ACHN (cell line): ENCODE measurements at places on chromosomes 16 and 17.

GRCh38 chr17:74452033-74452840 is 14.2 kb upstream of the CD300A start:
- no peak for DNase-seq

DNA sequence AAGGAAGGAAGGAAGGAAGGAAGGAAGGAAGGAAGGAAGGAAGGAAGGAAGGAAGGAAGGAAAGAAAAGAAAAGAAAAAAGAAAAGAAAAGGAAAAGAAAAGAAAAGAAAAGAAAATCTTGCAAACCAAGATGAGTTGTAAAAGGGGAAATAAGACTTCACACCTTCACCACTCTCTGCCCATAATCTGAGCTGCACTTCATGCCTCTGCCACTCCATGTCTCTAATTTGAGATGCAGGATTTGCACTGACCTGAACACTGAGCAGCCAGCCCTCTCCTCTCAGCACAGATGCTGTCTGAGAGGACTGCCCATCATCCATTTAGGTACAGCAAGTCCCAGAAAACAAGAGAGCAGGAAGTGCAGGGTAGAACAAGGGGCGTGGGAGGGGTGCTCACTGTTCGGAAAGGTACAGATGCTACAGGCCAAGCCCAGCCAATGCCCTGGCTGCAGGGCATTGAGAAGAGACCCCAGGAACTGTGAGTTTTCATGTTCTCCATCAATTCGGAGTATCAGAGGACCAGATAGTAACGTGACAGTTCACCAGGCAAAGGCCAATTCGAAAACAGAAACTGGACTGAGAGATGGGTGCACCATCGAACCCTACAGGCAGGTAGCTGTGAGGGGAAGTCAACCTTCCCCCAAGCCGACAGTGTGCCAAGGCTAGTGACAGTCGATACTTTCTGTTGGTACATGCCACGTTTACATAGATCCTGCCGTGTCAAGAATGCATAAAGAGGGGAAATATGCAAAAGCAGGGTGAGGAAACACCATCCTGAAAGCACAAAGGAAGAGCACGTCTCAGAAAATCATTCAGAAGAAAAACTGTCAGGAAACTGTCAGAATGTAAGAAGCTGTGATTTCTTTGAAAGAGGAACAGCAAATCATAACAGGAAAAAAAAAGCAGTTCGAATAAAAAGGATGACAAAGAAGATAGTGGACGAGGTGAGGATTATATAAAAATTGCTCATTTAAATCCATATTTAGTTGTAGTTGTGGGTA is 142.0 kb upstream of the RCVRN start:
- no peak for DNase-seq

DNA sequence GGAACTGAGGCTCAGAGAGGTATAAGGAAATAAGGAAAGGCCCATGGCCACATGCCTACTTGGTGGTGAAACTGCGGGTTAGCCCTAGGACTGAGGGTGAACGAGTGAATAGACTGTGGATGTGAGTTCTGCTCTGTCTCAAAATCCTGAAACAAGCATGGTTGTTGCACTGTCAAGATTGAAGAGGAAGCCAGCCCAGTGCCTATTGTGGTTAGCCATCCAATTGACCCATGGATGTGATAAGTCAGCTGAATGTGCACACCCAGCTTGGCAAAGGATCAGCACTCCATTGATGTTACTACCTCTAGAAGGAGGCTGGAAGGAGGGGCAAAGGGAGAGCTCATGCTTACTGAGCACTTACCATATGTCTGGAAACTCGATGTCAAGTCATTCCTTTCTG is 4.5 kb downstream of the TMEM114 start:
- DNase-seq, result no peak

GRCh38 chr16:15714393-15715172 is 64.5 kb downstream of the NDE1 start:
- no peak for DNase-seq

GRCh38 chr17:51961689-51962088 is 196.8 kb downstream of the CA10 start:
- no peak for DNase-seq

DNA sequence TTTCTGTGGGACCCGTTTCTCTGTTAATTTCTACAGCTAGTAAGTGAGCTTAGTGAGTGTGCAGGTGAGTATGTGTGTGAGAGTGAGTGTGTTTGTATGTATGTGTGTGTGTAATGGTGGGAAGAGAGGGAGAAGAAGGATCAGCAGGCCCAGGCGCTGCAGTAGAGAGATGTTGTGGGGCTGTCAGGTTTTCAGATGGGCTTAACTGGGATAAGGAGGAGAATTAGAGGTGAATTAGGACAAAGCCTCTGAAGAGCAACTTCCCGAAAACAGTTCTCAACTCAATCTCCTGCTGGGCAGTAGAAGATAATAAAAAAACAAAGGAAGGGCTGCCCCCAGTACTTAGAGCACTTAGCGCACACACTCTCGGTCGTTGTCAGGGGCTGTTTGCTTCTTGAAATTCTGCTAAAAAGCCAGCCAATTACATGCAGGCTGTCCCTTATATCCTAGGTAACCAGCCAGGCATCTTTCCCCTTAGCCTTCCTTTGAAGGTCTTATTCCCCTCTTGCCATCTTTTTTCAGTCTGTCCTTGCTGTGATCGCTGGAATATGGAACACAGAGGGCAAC is 63.4 kb downstream of the CLEC16A start:
- no peak for DNase-seq

DNA sequence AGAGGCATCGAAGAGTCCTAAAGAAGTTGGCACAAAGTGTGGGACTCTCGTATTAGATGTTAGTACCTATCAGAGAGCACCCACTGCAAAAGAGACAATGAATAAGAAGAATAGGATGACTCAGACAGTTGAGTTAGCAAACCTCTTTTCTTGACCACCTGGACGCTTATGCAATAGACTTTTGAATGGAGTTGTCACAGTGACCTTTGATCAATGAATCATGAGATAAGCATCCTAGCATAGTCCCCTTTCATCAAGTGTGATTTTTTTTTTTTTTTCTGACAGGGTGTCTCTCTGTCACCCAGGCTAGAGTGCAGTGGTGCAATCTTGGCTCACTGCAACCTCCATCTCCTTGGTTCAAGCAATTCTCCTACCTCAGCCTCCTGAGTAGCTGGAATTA is 1417.9 kb upstream of the GOT2 start:
- DNase-seq, result no peak

- DNase-seq, result no peak
These were observed 2.0 kb upstream of the CANT1 start for GRCh38 chr17:79011451-79012147.

DNA sequence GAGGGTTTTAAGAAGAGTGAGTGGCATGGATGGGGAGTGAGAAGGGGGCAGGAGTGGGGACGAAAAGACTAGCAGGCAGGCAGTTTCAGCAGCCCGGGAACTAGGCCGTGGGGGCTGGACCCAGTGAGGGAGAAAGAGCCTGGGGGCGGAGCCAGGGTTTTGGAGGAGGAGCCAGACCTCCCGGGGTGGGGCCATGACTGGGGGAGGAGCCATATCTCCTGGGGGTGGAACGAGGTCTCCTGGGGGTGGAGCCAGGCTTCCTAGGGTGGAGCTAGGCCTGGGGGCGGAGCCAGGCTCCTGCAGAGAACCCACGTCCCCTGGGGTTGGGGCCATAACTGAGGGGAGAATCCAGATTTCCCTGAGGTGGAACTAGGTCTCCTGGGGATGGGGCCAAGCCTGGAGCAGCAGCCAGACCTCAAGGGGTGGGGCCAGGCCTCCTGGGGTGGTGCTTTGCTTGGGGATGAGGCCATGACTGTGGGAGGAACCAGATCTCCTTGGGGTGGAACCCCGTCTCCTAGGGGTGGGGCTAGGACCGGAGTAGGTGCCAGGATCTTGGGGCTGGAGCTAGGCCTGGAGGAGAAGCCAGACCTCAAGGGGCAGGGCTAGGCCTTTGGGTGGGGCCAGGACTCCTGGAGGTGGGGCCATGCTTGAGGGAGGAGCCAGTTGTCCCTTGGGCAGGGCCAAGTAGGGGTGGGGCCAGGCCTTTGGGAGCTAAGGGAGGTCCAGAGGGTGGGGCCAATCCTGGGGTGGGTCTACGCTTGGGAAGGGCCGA is 41.7 kb upstream of the JPH3 start:
- DNase-seq, result peak; percentile 40

DNA sequence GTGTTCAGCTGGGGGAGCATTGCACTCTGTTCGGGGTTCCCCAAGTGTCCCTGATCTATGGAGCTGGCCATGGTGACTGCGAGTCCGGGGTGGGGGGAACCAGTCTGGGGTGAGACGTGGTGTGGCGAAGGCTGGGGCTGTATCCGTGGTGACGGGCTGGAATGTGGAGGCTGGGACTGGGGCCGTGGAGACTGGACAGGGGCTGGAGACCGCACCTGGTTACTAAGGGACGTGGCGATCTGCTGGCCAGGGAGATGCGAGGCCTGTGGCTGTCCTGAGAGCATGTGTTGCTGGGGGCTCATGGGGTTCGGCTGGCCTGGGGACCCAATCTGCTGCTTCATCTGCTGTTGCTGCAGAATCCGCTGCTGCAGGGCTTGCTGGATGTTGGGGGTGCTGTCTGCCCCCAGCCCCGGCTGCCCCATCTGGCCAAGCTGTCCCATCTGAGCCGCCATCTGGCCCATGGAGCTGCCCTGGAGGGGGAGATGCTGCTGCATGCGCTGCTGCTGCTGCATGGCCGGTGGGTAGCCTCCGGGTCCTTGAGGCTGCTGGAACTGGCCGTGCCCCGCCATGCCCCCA is 10.6 kb upstream of the TRAP1 start:
- DNase-seq, result no peak

DNA sequence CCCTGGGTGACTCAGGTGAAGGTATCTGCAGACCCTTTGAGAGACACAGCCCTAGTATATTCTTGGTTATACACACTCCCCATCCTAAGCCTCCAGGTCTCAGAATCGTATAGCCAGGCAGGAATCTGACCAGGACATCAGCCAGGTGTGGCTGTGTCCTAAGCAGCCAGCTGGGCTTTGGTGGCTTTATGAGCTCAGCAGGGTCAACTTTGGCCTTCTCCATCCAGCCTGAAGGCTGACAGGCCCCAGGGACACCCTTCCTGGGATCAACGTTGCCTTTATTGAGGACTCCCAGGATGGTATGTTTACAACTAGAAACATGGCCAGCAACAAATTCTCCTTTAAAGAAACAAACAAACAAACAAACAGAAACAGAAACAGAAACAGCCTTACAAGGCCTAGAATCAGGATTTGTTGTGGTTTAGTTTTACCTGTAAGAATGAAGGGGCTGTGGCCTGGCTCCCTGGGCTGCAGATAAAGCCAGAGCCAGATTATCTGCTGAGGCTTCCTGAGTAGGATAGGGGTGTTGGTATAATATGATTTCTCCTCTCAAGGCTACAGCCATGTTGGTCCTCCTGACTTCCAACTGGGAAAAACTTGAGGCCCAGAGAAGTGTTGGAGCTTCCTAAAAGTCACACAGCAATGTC is 8.5 kb downstream of the KIF19 start:
- DNase-seq, result no peak

- DNase-seq, result no peak
These were observed 589 bp downstream of the CLCN7 start for GRCh38 chr16:1474082-1474795.

DNA sequence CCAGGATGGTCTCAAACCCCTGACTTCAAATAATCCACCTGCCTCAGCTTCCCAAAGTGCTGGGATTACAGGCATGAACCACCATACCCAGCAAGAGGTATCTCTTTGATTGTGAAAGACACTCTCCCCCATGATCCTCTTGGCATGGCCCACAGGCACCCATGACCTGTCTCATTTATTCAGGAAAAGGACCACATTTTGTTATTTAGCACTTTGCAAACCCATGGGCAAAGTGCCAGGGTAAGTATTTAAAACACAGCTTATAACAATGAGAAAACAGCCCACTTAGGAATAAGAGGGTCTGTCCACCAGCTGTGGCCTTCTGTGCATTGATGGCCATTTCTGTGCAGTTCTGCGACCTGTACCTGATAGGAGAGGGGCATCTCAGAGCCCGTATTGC is 12.8 kb upstream of the AKTIP start:
- DNase-seq, result no peak

DNA sequence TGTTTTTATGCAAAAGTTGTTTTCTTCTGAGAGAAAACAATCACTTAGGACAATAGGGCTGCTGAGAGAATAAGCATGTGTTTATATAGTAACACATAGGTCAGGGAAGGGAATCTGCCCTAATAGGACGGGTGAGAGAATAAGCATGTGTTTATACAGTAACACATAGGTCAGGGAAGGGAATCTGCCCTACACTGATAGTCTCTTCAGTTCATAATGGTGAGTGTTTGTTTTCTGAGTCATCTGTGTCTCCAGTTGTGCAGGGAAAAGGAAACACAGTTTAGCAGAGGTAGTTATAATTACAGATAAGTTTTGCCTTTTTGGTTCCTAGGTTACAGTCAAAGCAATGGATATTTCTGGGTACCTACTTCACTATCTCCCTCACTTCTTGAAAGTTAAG is 252.3 kb upstream of the CA10 start:
- DNase-seq, result no peak

GRCh38 chr17:56592487-56593085 is 913 bp upstream of the NOG start:
- peak; percentile 70 for DNase-seq

- DNase-seq, result no peak
These were observed 111.8 kb upstream of the NOG start for GRCh38 chr17:56481659-56482058.

- no peak for DNase-seq
These were observed 5.4 kb downstream of the SPATA2L start for GRCh38 chr16:89695875-89696669.

DNA sequence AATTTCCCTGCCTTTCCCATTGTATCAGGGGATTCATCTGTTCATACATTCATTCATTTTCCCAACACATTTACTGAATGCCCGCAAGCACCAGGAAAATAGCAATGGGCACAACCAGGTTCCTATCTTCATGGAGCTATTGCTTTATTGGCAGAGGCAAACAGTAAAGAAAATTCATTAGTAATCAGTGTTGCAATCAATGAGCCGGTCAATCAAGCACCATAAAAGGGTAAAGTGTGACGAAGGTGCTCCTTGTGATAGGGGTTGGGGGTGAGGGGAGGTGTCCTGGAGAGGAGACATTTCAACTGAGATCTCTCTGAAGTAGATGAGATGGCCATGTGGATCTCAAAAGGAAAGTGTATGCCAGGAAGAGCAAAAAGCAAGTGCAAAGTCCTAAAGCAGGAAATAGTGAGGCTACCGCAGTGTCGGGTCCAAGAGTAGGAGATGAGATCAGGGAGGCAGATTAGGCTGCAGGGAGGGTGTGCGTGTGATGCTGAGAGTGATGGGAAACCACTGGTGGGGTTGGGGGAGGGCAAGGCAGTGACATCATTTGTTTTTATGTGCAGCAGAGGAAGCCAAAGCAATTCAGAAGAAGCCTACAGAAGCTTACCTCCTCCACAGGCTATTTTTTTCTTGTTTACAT is 28.4 kb downstream of the CDH13 start:
- DNase-seq, result peak; percentile 90

- DNase-seq, result no peak
These were observed 341.4 kb downstream of the UTP18 start for GRCh38 chr17:51601622-51602261.
